Kasumi-1 (cell line): ENCODE measurements at places on chromosomes 11 and 22.

GRCh38 chr11:76347466-76347865, 33.5 kb downstream of the THAP12 start:
- no peak for DNase-seq

DNA sequence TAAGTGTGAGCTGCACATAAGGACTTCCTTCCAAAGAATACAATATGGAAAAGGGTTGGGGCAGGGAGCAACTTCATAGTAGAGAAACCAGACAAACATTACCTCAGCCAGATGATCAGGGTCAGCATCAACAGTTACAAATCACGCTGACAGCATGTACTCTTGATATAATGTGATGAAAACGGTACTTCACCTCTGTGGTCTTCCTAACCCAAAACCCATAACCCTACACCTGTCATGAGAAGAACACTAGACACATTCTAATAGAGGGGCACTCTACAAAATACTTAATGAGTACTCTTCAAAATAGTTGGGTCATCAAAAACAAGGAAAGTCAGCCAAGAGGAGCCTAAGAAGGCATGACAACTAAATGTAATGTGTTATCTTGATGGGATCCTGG, 43.9 kb downstream of the RRAS2 start:
- DNase-seq: no peak

DNA sequence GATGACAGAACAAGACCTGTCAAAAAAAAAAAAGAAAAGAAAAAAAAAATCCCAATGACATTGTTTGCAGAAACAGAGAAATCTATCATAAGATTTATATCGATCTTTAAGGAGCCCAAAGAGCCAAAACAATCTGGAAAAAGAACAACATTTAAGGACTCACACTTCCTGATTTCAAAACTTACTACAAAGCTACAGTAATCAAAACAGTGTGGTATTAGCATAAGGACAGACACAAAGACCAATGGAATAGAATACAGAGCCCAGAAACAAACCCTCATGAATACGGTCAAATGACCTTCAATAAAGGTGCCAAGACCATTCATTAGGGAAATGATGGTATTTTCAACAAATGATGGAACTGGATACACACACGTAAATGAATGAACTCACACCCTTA, 12.2 kb downstream of the ARVCF start:
- no peak for DNase-seq

DNA sequence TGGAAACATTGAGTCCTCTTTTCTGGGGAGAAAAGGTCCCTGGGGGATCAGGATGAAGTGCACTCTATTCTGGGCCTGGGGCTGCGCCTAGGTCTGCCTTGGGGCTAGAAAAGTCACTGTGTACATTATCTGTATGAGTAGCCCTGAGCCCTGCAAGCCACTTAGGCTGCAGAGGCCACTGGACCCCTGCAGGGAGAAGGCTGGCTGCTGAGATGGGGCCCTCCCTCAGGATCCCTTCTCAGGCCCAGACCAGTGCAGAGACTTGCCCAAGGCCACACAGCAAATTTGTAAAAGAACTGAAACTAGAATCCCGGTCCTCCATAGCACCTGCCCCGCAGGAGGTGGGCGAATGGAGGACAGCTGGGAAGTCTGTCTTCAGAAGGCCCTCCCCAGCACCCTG, 26.8 kb upstream of the HMOX1 start:
- no peak for DNase-seq

DNA sequence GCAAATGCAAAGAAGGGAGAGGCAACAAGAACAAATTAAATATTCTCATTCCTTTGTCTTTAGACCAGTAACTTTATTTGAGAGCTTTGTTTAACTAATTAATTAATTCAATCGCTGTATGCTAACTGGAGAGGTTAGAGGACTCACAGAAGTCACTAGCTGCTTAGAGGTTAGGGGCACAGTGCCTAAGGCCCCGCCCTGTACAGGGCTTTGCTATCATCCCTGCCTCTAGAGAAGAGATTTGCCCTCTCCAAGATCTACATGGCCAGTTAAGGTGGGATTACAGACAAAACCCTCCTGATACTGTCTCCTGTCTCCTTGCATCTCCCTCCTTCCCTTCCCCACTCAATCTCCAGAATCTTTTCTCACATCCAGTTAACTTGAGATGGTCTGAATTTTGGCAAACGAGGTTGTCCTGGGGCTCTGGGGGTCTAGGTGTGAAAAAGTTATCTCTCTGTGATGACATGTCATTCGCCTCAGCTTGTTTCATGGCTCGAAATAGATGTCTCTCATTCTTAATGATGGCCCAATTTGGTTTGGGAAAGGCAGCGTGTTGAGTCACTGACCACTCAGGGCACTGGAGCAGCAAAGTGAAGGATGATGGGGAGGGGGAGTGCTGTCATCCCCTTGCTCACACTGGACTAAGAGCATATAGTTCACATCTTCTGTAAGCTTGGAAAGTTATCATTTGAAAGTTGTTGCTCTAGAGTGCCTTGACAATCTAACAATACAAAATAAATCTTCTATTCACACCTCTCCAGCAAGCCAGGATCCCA, 190.9 kb downstream of the KIRREL3 start:
- DNase-seq: no peak

DNA sequence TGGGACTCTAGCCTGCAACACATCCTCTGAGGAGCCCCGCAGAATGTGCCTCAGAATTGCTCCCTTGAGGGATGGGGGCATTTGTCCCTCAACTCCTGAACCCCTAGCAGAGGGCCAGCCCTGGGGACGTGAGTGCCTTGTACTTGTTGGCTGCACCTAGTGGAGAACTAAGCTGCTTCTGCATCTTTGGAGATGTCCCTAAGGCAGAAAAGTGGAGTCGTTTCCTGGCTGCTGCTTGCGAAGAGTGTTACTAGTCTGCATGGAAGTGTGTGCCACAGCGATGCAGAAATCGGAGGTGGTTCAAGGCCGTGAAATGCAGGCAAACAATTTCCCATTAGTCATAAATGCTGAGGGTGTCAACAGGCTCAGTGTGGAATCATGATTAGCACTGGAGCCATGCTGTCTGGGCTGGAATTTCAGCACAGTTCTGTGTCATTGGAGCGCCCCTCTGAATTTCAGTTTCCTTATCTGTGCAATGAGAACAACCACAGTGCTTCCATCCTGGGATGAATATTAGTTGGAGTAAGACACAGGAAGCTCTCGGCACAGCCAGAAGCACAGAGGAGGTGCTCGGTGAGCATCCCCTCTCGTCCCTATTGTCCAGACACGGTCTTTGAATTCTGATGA, 56.5 kb downstream of the MIAT start:
- no peak for DNase-seq

DNA sequence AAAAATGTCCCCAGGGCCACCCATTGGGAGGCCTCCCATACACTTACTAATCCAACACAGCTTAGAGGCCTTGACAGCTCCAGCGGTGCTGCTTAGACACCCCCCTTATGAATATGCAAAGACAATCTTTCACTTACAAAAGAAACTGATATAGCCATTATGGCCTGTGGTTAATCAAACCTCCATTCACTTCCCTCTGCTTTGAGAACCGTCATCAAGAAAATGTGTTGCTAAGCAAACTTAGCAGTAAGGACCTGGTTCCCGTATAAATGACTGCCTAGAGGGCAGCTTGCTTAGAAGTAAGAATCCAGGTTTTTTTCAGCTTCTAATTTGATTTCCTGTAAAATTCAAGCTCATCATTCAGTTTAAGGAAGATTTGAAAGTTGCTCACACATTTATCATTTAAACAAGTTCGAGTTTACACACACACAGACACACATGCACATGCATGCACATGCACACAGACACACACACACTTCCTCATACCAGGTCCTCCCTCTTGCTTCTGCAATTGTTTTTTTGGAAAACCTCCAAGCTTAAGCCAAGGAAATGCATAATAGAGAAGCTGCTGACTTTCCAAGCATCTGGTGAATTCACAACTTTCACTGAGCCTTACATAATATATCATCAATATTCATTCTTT, 137.7 kb upstream of the BLID start:
- DNase-seq: peak; percentile 75

GRCh38 chr11:125315079-125315740, 150.7 kb downstream of the PKNOX2 start:
- no peak for DNase-seq

- no peak for DNase-seq
These were observed 4.9 kb upstream of the RAB38 start for GRCh38 chr11:88179971-88180629.

- no peak for DNase-seq
These were observed 48.0 kb upstream of the AMPD3 start for GRCh38 chr11:10407055-10407454.

- no peak for DNase-seq
These were observed 88.5 kb upstream of the SYT13 start for GRCh38 chr11:45374653-45375059.

DNA sequence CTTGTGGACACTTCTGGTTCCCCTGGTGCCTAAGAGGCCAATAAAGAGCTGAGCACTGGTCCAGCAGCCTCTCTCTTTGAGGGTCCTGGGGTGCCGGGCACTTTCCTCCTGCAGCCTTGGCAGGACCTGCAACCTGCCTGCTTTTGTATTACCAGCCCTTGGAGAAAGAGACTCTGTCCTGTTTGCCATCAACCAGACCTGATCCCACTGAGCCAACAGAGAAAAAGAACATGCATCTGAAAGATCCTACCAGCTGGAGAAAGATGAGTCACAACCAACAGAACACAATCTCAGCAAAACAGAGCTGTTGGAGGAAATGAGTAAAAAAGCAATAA, 321.0 kb downstream of the DDX10 start:
- DNase-seq: no peak
